ENCODE measurements at places on chromosomes 3 and 15.

DNA sequence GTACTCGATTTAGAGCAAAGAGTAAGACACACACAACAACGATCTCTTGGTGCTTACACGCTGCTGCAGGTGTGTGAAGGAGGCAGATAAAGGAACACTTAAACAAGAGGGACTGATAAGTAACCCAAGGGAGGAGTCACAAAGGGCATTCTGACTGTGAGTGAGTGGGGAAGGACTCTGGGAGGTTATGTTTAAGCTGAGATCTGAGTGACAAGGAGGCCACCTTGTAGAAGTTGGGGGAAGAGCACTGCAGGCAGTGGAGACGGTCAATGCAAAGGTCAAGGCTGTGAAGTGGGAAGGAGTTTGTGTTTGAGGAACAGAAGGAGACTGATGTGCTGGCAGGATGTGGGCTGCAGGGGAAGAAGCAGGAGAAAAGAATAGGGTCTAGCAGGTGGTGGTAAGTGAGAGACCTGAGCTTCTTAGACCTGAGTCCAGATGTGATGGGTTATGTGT lies 63.1 kb downstream of the LPP start:
- DNase-seq: no peak

GRCh38 chr3:40869013-40869412 lies 330.3 kb upstream of the CTNNB1 start:
- DNase-seq: no peak

GRCh38 chr3:197398286-197398878 lies 100.0 kb upstream of the DLG1 start:
- no peak for DNase-seq

- peak; percentile 35 for DNase-seq
These were observed 143.2 kb upstream of the TLE3 start for GRCh38 chr15:70240820-70241430.

DNA sequence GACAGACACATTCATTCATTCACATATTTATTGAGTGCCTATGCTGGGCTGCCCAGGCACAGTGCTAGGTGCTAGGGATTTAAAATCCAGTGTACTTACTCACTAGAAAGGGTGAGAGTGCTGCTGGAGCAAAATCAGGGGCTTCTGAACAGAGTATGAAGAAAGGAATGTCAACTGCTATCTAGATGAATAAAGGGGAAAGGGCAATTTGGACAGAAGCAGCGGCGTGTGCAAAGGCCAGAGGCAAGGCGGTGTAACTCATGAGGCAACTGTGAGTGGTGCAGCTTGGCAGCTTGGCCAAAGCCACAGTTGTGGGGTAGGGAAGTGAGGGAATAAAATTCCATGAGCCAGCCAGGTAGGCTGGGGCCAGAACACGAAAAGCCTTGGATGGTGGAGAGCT lies 76.7 kb downstream of the RAD18 start:
- DNase-seq: no peak

- no peak for DNase-seq
These were observed 30.7 kb downstream of the NBEAL2 start for GRCh38 chr3:47010111-47010712.

DNA sequence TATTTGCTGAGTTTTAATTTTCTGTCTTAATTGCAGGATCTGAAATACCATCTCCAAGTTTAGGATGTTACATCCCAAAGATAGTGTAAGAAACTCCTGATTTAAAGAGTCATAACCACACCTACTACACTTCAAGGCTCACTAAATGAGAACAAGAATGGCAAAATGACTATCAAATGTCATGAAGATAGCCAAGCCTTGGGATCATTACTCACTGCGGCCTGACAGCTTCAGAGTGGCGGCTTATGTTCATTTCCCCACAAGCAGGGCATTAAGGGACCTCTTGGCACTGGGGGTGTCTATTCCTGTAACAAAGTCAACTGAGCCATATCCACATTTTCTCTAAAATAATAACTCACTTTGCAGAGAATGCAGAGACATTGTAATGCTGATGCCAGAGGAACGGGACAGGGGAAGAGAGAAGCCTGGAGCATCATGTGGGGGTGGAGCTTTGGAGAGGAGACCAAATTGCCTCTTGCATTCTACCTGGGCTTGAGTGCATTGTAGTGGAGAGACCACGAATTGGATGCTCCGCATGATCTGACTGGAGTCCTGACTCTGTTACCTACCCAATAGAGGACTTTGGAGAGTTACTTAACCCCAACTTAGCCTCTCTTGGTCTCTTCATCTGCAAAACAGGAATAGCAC lies 219.2 kb downstream of the OPA1 start:
- DNase-seq: no peak

DNA sequence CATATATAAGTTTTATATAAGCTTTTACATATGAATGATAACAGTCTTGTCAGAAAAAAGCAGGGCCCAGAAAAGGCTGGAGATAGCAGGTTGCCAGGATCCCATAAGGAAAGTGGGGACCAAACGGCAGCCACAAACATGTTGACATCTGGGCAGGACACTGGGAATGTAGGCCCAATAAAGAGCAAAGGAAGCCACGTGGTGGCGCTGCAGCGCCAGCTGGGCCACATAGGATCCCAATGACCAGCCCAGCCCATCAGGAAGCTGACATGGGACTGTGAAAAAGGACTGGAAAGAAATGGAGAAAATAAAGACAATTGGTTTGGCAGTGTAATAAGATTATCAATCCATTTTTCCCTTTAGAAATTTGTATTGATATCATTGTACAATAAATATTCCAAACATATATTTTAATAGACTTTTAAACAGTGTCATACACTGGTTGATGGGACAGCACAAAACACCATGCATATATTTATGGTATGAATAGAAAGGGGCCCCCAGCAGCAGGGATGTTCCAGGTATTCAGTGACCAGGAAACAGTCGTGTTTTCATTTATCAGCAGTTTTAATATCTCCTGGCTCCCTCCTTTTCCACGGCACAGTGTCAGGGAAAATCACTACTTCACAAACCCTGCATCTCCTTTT lies 89.0 kb upstream of the STRIT1 start:
- no peak for DNase-seq

GRCh38 chr15:39581242-39581792 lies 438 bp downstream of the THBS1 start:
- DNase-seq: no peak

DNA sequence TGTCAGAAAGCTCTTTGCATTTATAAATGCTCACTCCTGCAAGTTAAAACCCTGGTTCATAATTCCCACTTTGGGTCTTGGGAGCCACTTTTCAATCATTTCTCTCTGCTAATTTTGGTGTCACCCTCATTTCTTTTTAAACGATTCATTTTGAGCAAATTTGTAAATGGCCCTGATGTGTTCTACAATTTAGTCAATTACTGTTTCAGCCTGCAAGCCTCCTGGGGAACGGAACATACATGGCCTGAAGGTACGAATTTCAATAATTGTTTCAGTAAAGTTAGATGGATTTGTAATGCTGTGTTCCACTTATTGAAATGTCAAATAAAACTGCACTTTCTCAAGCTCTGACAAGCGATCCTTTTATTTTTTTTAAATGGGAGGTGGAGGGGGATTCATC lies 43.2 kb downstream of the MAP2K5 start:
- no peak for DNase-seq

DNA sequence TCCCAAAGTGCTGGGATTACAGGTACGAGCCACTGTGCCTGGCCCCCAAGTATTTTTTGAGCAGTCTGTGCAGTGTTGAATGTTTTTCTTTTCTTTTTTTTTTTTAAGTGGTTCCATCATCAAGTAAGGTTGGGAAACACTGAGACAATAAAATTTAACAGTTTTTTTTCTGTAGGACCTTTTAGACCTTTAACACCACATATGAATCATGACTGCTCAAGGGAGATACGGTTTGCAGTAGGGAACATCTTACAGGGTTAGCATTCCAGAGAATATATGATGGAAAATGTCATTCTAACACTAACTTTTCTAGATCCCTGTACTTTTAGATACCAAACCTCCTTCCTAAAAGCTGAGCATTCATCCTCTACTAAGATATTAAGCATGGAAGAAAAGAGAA lies 41.7 kb downstream of the SNX4 start:
- DNase-seq: no peak

DNA sequence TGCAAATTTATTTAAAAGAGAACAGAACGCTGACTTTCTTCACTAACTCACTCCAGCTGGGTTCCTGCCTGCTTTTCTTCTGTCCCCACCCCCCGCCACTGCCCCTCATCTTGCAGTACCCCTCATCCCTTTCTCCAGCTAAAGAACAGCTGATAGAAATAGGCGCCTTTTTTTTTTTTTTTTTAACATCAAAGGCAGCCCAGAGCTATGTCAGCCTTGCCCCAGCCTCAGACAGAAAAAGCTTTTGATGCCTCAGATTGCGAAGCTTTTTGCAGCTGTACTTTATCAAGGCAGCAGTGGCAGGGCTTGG lies 1.8 kb downstream of the CADPS start:
- no peak for DNase-seq

- no peak for DNase-seq
These were observed 204.9 kb upstream of the LINGO1 start for GRCh38 chr15:77837649-77838025.

DNA sequence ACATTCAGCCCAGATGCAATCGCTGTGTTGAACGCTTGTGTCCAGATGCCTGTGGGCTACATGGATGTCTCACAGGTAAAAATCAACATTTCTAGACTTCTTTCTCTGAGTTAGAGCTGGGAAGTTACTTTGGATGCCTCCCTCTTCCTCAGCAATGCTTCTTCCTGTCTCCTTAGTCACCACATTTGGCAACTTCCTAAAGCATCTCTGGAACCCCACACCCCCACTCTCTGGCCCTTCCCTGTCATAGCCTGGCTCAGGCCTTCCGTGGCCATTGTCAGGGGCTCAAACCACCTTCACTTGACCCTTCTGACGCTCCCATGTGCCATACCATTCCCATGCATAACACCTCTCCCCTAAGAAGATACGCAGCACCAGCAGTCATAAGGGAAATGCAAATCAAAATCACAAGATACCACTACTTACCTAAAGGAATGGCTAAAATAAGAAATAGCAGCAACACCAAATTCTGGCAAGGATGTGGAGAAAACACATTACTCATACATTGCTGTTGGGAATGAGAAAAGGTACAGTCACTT lies 21.6 kb upstream of the RGMA start:
- DNase-seq: no peak

DNA sequence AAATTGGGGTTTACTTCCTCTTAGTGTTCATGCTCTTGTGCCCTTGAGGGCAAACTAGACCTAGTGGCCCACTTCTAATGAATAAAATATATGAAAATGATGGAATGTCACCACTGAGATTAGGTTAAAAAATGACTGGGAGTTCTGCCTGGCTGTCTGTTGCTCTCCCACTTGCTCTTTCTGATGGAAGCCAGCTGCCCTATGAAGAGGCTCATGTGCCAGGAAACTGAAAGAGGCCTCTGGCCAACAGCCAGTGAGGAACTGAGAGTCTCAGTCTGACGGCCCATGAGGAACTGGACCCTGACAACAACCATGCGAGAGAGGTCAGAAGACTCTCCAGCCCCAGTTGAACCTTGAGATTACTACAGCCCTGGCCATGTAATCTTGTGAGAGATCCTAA lies 107.1 kb upstream of the FHIT start:
- DNase-seq: no peak

DNA sequence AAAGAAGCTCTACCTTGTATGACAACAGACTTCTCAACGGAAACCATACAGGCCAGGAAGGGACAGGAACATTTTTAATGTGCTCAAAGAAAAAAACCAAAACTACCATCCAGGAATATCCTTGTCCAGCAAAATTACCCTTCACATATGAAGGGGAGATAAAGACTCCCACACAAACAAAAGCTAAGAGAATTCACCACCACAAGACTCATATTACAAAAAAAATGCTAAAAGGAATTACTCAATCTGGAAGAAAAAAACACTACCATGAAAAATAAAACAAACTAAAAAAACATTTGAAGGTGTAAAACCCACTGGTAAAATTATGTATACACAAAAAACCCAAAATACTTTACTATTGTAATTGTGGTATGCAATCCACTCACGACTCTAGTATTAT lies 57.2 kb downstream of the DLG1 start:
- no peak for DNase-seq

DNA sequence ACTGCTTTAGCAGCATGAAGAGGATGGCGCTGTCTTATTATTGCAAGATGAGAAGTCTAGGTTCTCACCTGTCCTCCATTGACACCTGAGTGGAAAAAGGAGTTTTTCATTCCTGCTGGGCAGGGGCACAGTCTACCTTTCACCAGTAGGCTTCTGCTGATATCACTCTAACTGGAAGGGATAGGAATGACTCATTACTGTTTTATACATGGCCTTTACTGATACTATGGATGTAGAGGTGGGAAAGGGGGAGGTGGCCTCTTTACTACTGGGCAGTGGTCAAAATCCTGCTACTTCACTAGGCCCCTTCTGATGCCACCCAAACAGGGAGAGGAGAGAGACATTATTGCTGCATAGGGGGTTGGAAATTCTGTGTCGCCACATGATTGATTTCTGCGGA lies 97.8 kb downstream of the BBX start:
- no peak for DNase-seq

DNA sequence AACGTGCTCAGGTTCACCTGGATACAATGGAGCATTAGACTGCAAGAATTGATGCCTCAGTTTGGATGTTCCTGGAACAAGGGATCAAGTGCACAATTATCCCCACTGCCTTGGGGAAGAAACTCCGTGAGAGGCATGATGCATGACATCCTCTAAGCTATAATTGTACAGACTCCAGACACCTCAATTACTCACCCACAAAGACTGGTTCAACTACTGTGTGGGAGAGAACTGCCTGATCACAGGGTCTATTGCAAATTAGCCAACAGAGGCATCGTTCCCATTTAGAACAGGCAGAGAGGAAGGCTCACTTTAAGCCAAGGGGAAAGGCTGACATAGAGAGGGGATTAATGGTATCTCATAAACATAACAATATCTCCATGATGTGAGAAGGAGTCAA lies 43.5 kb downstream of the ARRDC4 start:
- no peak for DNase-seq

DNA sequence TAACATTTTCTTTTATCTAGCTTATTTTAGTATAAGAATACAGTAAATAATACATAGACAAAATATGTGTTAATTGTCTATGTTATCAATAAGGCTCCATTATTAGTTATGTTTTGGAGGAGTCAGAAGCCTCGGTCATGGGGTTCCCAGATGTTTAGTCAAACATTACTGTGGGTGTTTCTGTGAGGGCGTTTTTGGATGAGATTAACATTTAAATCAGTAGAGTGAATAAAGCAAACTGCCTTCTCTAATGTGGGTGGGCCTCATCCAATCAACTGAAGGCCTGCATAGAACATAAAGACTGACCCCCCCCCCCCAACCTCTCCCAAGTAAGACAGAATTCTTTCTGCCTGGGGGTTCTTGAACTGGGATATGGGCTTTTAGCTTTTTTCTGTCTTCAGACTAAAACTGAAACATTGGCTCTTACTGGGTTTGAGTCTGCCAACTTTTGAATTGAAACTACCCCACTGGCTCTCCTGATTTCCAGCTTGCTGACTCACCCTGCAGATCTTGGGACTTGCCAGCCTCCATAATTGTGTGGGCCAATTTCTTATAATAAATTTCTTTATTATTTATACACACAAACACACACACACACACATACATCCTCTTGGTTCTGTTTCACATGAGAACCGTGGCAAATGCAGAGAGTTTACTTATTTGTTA lies 192.0 kb downstream of the TPRG1 start:
- no peak for DNase-seq

Data from activated naive CD4-positive, alpha-beta T cell treated with anti-CD3 and anti-CD28 coated beads, Interleukin-2, amount 50 U/mL, for 72 hours (primary cell).